Myocyte (in vitro differentiated cells): ENCODE measurements at places on chromosomes 1 and 21.

- no peak for DNase-seq
These were observed 315.4 kb downstream of the LMO4 start for GRCh38 chr1:87644033-87644578.

DNA sequence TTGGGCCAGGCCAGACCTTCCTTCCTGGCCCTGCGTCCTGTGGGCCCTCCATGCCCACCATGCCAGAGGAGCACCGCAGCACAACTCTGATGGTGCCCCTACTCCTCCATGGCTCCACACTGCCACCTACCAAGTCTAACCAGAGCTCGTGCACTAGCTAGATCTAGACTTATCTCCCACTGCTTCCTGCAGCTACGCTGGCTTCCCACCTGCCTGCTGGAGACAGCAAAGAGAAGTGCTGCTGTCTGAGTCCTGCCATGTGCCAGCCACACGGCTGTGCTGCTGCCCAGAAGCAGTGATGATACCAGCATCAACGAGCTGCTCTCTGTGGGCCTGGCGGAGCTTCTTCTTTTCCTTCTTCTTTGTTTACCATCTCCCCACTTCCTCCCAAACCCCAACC lies 4.5 kb downstream of the GUCA2B start:
- no peak for DNase-seq

DNA sequence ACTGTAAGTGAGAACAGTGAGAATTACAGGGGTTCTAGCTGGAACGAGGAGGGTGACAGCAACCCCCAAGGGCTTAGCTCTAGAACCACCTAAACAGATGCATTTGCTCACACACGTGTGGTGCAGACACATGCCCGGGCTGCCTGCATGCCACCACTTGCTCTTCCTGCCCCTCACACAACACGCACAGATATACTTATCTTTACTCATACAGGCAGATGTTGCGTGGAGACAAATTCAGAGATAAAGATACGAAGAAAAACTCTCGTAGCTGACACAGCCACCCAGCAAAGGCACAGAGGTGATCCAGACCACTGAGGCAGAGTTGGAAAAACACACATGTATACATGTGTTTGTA lies 13.5 kb downstream of the VANGL1 start:
- no peak for DNase-seq

- DNase-seq = no peak
These were observed 58.3 kb upstream of the FASLG start for GRCh38 chr1:172600615-172601014.

GRCh38 chr1:161440312-161440894 lies 64.9 kb upstream of the FCGR2A start:
- peak; percentile 55 for DNase-seq

GRCh38 chr21:8989261-8989711 lies 1532.1 kb upstream of the TPTE start:
- DNase-seq = no peak

GRCh38 chr1:65119951-65120350 lies 28.1 kb upstream of the AK4 start:
- no peak for DNase-seq

DNA sequence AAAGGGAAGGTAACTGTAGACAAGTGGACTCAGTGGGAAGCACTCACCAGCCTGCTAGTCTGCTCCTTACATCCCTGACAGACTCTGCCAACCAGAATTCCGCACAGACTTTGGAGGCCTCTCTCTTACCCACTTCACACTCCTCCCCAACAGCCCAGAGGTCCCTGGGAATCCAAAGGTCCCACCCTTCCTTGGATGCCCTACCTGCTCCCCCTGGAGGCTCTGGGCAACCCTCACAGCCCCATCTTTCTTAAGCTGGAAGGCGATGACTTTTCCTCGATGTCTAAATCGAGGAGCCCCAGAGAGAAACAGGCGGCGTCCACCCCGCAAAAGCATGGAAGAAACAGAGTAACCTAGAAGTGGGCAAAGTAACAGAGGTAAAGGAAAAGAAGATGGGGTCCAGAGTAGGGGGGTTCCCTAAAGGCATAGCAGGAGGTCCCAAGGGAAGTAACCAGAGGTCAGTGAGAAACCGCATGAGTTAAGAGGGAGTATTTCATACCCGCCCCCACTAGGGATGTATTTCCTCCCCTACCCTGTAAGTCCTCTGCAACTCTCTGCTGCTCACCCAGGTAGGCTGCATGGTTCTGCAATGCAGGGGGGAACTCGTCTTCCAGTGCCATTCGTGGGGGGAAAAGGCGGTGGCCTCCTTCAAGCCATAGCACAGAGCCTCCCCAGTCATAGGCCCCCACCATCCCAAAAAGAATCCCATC lies 8.4 kb downstream of the ITGA10 start:
- DNase-seq = no peak

DNA sequence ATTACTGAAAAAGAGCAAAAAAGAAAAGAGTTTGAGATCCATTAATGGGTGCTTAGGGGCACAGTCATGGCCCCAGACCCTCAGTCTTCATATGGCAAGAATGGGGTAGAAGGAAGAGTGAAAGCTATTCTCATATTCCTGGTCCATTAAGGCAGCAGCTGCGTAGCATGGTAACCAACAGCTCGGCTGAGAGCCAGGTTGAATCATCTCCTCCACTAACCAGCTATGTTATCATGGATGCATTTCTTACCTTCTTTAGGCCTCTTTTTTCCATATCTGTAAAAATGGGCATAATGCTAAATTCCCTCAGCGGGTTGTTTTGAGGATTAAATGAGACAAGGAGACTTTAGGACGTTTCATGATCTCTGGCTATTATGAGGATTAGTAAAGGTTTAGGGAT lies 15.0 kb upstream of the SARS1 start:
- peak; percentile 65 for DNase-seq

- peak; percentile 19 for DNase-seq
These were observed 940 bp upstream of the PLA2G2C start for GRCh38 chr1:20187103-20187812.

DNA sequence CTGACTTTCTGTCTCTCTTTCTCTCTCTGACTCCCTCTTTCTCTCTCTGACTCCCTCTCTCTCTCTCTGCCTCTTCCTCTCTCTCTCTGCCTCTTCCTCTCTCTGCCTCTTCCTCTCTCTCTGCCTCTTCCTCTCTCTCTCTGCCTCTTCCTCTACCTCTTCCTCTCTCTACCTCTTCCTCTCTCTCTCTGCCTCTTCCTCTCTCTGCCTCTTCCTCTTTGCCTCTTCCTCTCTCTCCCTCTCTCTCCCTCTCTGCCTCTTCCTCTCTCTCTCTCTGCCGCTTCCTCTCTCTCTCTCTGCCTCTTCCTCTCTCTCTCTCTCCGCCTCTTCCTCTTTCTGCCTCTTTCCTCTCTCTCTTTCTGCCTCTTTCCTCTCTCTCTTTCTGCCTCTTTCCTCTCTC lies 18.6 kb upstream of the ANKRD45 start:
- DNase-seq = no peak

GRCh38 chr1:181658581-181658980 lies 175.3 kb downstream of the CACNA1E start:
- no peak for DNase-seq

DNA sequence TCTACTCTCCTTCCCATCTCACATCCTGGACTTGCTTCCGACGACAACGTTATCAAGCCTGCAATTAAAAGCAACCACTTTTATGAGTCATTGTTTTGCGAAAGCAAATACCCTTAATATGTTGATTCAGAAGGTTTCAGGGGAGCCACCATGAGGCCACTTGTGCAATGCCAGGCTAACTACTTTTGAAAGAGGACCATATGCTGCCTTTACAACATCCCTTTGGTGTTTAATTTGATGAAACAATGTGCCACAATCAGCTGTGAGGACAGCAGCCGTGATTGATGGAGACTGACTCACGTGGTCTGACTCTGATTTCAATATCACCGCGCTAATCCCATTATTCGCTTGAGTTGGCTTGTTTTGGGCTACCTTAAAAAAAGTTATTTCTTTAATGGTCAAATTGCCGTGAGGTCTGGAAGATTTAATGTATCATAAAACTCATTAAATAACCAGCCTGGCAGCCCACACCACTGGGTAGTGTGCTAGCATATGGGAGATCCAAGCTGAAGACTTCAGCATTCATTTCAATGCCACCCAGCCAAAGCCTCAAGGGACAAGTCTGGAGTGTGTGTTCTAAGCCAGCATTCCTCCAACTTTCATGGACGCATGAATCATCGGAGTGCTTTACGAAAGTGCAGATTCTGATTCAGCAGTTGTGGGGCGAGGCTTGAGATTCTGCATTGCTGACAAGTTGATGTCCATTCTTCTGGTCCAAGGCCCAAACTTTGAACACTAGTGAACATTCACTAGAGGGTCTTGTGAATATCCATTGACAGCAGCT lies 73.3 kb upstream of the PAXBP1 start:
- DNase-seq = peak; percentile 72

DNA sequence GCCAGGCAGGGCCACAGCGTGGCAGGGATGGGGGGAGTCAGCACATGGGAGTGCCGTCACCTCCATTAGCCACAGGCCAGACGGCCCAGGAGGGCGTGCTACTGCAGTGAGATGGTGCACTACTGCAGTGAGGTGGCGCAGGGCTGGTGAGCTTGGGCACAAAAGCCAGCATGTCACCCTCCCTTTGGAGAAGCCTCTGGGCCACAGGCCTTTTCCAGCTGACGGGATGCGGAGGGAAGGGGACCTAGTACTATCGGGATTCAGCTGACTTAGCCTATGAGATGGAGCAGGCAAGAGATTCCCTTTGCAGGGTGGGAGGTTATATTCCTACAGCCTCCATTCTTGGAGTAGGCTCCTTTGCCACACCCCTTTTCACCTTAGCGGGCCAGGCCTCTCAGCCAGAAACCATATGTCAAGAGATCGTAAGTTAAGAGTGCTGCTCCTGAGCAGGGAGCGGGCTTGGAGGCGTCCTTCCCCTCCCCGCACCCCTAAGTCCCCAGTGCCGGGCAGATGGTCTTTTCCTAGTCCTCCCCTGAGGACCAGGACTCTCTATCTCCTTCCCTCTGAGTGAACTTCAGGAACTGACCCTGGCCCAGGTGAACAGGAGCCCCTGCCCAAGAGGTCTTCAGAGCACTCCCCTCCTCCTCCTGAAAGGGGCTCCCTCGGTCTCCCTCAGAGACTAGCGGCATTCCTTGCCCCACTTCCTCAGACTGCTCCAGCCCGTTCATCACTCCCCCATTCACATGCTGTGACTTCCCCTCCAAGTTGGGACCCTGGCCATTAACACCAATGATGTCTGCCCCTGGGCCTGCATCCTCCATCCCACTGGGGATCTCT lies 8.2 kb downstream of the NES start:
- DNase-seq = peak; percentile 63

GRCh38 chr21:41442481-41443186 lies 16.6 kb downstream of the MX1 start:
- no peak for DNase-seq

DNA sequence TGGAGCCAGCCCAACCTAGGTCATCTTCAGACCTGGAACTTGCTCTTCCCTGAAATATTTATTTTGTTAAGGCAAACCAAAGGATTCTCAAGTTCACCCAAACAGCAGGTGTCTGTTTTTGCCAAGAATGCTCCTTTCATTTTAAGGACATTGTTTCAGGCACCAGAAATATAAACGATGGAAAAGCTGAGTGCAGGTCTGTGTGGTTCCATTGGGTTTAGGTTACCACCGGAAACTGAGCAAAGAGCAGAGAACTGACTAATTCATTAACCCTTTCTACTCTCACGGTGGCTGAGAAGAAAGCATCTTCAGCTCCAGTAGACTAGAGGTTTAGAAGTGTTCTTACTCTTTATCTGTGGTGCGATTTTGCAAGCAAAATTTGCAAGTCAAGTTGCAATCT lies 38.0 kb upstream of the ZC3H11B start:
- no peak for DNase-seq

DNA sequence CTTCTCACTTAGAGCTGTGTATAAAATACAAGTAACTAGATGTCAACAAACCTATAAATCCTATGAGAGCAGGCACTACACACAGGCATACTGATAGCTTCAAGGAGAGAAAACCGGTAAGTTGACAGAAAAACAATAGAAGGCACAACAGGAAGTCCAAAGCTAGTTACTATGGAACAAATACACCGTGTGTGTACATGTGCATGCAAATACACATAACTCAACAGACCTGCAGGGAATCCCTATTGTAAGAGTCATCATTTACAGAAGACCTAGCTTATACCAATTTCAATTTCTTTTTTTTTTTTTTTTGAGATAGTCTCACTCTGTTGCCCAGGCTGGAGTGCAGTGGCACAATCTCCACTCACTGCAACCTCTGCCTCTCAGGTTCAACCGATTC lies 26.3 kb downstream of the JAK1 start:
- no peak for DNase-seq

DNA sequence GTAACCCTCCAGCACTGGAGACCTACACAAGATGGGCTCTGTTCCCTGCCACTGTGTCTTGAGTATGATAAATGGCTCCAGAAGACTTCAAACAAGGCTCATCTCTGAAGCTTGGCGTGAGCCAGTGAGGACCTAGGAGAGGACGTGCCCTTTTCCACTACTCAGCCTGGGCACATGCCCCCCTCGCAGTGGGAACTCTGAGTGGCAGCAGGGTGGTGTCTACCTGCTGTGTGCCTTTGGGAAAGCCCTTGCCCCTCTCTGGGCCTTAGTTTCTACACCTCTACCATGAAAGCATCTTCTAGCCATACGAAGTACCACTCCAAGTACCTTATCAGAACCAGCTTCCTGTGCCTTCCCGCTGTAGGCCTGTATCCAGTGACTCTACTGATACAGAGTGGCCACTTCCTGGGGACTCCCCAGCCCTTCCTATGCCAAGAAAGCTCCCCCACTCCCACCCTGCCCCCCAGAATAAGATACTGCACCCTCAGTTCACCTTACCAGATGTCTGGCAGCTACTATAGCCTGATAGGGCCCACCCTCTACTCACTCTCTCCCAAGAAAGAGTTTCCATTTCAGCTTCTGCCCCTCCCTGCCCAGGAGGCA lies 3.1 kb upstream of the MOB3C start:
- DNase-seq = no peak

DNA sequence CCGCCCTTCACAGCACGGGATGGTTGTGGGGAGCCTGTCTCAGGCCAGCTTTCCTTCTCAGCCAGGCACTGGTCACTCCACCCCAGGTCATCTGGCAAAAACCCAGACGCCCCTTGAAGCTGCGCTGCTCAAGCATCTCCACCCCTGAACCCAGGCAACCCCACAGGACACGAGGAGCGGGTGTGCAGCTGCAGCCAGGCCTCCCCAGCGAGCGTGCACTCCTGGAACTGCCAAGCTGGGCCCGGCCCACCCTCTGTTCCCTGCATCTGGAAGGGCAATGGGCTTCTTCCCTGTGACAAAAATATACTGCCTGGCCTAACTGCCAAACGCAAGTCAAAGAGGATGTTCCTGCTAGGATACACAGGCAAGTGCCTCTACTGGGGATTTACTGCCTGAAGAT lies 39.7 kb downstream of the SLC66A1 start:
- DNase-seq = no peak
